Activated CD4-positive, alpha-beta memory T cell treated with anti-CD3 and anti-CD28 coated beads, Interleukin-2, amount 10 ng/mL, durations not matched to agents 7 days and 5 days (primary cell): ENCODE measurements at places on chromosomes 6 and 20.

DNA sequence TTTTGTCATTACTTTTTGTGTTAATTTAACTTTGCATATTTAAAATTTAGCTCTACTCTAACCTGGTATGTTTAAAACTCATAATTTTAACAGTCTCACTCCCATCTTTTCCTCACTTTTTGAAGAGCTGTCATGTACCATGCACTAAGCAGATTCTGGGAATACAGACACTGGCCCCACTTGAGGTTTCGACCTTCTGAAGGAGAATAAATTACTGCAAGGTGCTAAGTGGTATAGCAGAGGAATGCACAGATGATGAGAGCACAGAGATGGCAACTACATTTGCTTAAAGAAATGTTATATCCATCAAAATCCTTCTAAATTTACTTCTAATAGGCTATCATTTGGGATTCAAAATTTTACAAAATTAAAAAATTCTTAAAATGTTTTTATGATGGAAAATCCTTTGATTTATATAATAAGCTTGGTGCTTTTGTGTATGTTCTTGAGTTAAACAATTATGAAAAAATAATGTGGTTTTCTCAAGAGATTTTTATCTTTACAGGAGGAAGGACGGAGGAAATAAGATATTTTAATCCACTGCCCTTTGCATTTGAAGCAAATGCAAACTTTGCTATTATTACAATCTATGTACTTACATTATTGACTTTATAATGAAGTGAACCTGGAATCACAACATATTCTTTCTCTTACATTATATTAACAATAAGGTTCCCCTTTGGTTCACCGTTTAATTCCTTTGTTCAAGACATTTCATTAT, 79.3 kb downstream of the AHI1 start:
- no peak for DNase-seq

DNA sequence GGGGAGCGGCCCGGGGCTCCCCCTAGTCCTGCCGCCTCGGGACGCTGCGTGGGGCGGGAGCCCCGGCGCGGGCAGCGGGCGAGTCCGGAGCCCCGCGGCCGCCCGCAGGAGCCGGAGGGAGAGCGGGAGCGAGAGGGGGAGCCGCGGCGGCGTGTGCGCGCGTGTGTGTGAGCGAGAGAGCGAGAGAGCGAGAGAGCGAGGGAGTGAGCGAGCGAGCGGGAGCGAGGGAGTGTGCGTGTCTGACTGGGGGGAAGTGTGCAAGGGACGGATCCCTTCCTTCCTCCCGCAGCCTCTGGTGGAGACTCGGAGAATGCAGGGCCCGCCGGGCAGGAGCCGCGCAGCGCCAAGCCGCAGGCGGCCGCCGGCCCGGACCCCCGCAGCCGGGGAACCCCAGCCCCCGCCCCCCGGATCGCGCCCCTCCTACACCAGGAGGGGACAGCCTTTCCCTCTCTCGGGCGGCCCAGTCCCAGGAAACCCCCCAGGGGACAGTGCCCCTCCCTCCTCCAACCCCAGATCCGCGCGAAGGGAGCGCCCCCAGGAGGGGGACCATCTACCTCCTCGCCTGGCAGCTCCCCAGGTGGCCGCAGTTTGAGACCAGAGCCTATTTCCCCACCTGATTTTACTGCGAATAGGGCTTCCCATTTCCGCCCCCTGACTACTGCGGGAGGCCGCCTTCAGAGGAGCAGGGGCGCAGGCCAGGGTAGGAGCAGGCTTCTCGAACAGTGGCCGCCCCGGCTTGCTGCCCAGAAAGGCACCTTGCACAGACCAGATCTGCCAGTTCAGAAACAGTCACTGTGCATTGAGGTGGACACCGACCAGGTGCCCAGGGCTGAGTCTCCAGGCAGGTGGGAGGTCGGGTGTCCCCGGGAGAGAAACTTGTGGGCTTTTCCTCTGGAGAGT, at the start of gene CDH22:
Gene CDH22 (minus strand): TSS at position 241 of the 900 bp plus-strand sequence. CDS start 57,204 bp downstream, outside the sequence.
- peak; percentile 33 for DNase-seq

GRCh38 chr6:166615059-166615770, 11.8 kb downstream of the RPS6KA2 start:
- DNase-seq, result no peak

- no peak for DNase-seq
Observed at GRCh38 chr20:51089272-51089781, 66.4 kb upstream of the KCNG1 start.

DNA sequence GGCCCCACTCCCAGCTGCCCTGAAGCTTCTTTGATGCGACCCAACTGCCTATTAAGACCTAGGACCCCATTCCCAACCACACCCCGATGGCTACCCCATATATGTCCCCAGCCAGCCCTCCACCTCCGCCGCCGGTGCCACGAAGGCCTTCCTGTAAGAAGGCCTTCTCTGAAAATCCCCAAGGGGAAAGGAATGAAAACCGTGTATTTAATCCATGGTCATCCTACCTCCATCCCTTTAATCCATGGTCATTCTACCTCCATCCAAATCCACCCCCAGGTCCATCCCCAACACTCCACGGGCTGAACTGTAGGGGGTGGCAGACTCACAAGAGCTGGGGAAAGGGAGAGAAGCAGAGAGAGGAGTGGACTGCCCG, 545 bp upstream of the VSX1 start:
- no peak for DNase-seq

GRCh38 chr6:44297063-44298038, 15.8 kb downstream of the AARS2 start:
- peak; percentile 51 for DNase-seq

DNA sequence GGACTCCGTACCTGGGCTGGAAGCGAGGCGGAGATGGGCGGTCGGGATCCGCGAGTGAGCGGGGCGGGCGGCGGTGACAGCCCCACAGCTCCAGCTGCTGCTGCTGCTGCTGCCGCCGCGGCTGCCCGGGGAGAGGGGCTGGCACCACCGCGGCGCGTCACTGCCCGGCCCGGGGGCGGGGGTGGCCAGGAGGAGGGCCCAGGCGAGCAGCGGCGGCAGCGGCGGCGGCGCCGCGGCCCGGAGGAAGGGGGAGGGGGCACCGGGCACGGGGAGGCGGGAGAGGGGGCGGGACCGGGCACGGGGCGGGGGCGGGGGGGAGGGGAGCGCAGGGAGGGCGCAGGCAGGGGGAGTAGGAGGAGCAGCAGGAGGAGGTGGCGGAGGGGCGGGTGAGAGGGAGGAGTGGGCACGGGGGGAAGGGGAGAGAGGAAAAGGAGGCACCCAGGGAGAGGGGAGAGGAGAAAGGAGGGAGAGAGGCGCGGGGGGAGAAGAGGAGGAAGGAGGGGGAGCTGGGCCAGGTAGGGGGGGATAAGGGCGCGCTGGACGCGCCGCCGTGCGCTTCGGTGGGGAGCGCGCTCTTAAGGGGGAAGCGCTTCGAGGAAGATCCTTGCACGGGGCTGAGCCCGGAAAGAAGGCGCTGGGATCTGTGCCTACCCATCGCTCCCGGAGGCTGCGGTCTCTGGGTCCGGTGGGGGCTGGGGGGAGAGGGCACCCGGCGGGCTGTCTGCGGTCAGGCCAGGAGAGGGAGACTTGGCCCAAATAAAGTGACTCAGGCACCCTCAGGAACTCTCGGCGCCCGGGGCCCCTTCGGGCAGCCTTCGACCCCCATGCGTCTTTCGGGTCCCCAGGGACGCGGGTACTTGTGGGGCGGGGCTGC, 101.5 kb downstream of the NOL4L start:
- DNase-seq, result peak; percentile 53

DNA sequence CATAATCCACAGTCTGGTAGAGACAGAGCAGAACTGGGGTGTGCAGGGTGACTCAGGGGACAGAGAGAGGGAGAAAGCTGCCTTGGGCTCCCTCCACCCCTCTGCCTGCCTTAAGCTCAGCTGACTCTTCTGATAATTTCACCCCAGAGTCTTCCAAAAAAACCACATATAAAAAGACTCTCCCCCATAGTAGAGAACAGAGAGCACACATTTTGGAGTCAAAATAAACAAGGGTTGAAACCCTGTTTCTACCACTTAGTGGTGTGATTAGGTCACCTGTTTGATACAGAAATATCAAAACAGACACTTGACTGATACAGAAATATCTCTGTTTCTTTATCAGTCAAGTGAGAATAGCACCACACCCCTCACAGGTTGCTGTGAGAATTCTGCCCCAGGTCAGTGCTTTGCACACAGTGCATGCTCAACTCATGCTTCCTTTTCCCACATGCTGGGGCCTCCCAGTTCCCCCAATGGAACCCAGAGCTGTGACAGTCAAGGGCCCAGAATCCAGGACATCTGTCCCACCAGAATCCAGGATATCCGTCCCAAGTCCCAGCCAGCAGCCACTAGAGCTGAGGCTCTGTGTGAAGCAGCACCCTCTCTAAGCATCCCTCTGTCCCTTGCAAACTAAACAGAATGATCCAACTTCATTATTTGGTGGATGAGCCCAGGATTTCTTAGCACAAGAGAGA, 1.2 kb downstream of the TREML2 start:
- peak; percentile 41 for DNase-seq

GRCh38 chr6:131682442-131682841, 18.8 kb downstream of the OR2A4 start:
- no peak for DNase-seq

DNA sequence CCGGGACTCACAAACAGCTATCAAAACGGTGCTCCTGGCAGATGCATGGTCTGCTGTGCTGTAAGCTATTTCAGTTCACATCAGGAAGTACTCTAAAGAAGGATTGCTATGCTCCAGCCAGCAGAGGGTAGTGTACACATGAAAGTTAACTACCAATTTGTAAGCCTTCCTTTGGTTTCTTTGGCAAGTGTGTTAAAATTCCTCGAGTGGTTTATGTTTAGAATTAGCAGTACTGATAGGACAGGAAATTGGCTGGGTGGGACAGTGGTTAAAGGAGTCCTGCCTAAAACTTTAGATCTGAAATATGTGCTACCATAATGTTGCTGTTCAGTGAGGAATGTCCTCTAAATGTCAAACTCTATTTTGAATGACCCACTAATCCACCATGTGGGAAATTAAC, 47.4 kb downstream of the TRMT11 start:
- DNase-seq, result no peak

DNA sequence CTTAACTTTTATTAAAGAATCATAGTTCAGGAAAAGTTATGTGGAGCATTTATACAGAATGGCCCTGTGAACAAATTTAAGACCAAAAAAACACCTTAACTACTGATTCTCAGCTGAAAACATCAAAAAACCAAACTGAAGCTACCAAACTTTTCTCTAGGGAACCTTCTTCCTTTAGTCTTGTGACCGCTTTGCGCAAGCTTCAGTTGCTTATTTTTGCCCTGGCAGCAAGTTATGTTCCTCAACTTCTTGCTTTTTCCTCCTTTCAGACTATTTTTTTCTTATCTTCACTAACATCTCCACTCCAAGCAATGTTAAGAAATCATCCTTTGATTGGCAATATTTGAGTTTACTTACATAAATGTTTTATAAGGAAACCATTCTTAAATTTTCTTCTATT, 100.1 kb downstream of the MYB start:
- DNase-seq, result no peak

DNA sequence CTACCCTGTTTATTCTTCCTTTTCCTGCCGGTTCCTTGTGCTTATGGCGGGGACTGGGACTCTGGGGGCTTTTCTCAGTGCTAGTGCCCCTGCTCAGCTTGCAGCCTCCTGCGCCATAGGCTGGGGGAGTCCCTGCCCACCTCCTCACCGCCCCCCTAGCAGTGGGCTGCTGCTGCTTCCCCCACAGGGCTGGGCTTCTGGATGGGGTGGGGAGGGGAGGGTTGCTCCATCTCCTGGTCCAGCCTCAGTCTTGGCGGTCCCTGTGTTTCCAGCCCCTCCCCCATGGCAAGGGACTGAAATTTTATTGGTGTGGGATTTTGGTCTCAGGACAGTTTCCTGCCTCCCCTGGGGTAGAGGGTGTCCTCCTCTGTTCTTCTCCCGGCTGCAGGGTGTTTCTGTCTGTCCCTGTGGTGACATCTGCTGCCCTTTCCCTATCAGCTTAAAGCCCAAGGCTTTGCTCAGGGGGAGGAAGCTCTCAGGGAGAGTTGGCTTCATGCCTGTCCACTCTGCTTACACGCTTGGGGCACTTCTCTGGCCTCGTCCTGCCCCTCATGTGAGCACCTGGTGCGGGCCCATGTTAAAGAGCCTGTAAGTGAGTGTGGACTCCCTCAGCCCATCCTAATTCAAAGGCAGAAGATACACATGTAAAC, 100.6 kb downstream of the HIVEP1 start:
- no peak for DNase-seq

GRCh38 chr6:145110109-145110508, 625.2 kb downstream of the EPM2A start:
- no peak for DNase-seq

- no peak for DNase-seq
Observed at GRCh38 chr20:60453388-60454246, 495.4 kb downstream of the CDH26 start.

GRCh38 chr6:155454471-155454870, 1.2 kb downstream of the NOX3 start:
- no peak for DNase-seq

GRCh38 chr20:33023439-33024242, 7.8 kb upstream of the BPIFB6 start:
- no peak for DNase-seq

- DNase-seq, result no peak
Observed at GRCh38 chr20:52200870-52201269, 9.3 kb upstream of the ZFP64 start.

GRCh38 chr6:40349123-40349900, 237.9 kb downstream of the LRFN2 start:
- no peak for DNase-seq

- no peak for DNase-seq
Observed at GRCh38 chr6:24009319-24009718, 116.7 kb upstream of the NRSN1 start.

GRCh38 chr6:163306000-163306399, 108.5 kb upstream of the QKI start:
- DNase-seq, result no peak

DNA sequence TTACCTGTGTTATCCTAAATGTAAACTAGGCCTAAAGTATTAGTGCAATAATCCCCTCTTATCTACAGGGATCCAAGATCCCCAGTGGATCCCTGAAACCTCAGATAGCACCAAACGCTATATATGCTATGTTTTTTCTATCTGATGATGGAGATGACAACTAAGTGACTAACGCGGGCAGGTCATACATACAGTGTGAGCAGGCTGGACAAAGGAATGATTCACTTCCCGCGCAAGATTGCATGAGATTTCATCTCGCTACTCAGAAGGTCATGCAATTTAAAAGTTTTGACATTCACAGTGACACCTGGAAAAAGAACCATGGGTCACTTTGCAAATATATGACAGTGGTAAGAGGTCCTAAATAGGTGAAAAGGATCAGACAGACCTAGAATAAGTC, 875.9 kb downstream of the HACE1 start:
- no peak for DNase-seq

GRCh38 chr6:16799279-16800193, 38.3 kb upstream of the ATXN1 start:
- no peak for DNase-seq

GRCh38 chr6:139066080-139066479, 37.5 kb downstream of the ABRACL start:
- DNase-seq, result no peak

GRCh38 chr20:12098421-12098820, 180.7 kb downstream of the BTBD3 start:
- no peak for DNase-seq

GRCh38 chr20:13119583-13119982, 101.5 kb upstream of the ISM1 start:
- DNase-seq, result peak; percentile 26

DNA sequence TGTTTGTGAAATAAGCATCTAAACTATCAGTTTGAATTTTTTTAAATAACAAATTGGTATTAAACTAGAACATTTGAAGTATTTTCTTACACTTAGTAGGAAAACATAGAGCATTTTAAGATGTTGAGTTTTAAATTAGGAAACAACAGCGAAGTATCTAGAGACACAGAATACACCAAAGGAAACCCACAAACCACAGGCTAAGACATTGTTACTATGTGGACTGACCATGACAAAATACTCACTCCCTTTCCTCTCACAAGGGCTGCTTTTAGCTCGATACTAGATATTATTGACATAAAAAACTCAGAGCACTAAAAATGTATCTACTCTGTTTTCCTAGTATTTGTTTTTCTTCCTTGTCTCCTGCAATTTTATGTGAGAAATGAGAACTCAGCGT, 266.0 kb upstream of the CITED2 start:
- DNase-seq, result no peak
